ENCODE measurements at places on chromosomes 16 and 17. TPM values are rescaled to one million over a fixed set of nuclear protein-coding genes. Genes with fewer than 3 reads are reported as not detected.

- DNase-seq, result no peak
Observed at GRCh38 chr16:31052114-31052513, 18.8 kb downstream of the STX4 start.

DNA sequence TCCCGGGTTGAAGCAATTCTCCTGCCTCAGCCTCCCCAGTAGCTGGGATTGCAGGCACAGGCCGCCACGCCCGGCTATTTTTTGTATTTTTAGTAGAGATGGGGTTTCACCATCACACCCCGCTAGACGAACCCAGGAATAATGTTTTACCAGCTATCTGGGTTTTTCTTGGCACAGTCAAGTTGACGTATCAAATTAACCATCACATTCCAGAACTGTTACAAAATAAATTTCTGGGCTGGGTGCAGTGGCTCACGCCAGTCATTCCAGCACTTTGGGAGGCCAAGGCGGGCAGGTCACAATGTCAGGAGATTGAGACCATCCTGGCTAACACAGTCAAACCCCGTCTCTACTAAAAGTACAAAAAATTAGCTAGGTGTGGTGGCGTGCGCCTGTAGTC is 501.2 kb downstream of the SHISA9 start:
- DNase-seq, result no peak

DNA sequence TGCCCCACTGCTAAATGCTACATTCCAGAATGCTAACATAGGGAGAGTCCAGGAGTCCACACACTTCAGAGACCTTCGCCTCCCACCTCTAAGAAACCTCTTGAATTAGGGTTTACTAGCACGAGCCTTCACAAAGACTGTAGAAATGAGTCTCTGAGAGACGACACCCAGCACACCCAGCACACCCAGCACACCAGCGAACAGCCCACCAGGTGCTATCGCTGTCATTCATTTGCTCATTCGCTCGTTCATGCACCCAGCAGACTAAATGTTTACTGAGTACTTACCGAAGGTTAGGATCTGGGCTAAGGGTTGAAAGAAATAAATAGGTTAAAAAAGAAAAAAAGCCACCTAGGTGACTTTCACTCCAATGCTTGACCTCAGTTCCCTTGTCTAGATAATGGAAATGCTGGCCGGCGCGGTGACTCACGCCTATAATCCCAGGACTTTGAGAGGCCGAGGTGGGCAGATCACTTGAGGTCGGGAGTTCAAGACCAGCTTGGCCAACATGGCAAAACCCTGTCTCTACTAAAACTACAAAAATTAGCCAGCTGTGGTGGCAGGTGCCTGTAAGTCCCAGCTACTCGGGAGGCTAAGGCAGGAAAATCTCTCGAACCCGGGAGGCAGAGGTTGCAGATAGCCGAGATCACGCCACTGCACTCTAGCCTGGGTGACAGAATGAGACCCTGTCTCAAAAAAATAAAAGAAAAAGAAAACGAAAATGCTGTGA is 100.8 kb downstream of the ADCY9 start:
- no peak for DNase-seq

- DNase-seq, result no peak
Observed at GRCh38 chr16:4610011-4611005, 4.4 kb downstream of the UBALD1 start.

Gene OR1F1
- not detected for total RNA-seq

Data from neural progenitor cell (in vitro differentiated cells).